Gastroesophageal sphincter (tissue), 4 donors: ENCODE measurements at places on chromosomes 4 and X. TPM values are rescaled to one million over a fixed set of nuclear protein-coding genes. Genes with fewer than 3 reads are reported as not detected.
A peak's percentile ranks its signal among the peaks of the same experiment; 100 is the strongest.

GRCh38 chr4:76276813-76277212, 25.3 kb downstream of the FAM47E start:
- no peak for ATAC-seq

UGT2B15 gene
- total RNA-seq: not detected

GRCh38 chrX:3268829-3269228, 77.6 kb downstream of the MXRA5 start:
- ATAC-seq: no peak

DKK2 gene
- total RNA-seq: not detected

TIGD4 gene
- total RNA-seq: 0.31 TPM

DNA sequence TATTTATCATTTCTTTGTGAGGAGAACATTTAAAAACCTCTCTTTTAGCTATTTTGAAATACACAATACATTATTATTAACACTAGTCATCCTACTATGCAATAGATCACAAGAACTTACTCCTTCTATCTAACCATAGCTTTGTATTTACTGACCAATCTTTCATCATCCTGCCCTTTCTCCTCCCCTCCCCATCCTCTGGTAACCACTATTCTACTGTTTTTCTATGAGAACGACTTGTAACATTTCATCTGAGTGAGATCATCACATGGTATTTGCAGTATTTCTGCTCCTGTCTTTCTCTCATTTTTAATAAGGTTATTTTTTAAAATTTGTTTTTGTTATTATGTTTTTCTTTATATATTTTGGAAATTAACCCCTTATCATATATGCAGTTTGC, 331.8 kb downstream of the TEX13C start:
- no peak for ATAC-seq

DNA sequence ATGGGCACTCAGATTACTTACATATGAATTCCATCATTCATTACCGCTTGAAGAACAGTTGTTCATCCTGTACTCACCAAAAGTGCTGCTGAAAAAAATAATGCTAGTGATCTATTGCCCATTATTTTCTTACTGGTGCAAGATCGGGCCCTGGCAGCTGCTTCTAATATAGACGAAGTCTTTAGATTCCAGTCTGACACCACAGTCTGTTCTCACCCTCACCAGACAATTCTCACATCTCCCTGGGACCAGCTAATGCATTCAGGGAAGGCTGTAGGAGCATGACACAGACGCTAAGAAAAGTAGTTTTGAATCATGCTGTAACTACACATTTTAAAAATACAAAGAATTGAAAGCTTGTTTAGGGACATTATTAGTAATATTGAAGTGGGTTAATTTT, 13.8 kb downstream of the GEMIN8 start:
- no peak for ATAC-seq

GRCh38 chr4:21205821-21206531, 505.7 kb downstream of the PACRGL start:
- no peak for ATAC-seq

CSN3 gene
- not detected for total RNA-seq

GRCh38 chr4:125317525-125317877, 2.7 kb downstream of the FAT4 start:
- no peak for ATAC-seq

PPID gene
- total RNA-seq: 27.5 TPM

DCUN1D4 gene
- 81.9 TPM for total RNA-seq

DNA sequence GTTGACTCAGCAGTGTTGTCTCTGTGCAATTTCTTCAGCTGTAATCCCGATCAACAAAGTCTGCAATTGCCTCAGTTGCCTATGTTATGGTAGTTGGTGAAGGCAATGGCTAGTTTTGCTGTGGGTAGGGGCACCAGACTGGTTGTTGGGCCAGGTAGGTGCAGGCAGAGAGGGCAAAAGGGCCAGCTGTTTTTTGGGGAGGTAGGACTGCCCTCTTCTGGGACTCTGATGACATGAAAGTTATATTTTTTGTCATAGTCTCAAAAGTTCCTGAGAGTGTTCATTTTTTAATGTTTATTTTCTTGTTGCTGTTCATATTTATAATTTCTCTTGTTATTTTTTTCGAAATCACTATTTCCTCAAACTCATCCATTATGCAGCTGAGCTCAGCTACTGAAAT, 25.1 kb downstream of the DCAF12L2 start:
- no peak for ATAC-seq

XAGE1A gene
- not detected for total RNA-seq

DNA sequence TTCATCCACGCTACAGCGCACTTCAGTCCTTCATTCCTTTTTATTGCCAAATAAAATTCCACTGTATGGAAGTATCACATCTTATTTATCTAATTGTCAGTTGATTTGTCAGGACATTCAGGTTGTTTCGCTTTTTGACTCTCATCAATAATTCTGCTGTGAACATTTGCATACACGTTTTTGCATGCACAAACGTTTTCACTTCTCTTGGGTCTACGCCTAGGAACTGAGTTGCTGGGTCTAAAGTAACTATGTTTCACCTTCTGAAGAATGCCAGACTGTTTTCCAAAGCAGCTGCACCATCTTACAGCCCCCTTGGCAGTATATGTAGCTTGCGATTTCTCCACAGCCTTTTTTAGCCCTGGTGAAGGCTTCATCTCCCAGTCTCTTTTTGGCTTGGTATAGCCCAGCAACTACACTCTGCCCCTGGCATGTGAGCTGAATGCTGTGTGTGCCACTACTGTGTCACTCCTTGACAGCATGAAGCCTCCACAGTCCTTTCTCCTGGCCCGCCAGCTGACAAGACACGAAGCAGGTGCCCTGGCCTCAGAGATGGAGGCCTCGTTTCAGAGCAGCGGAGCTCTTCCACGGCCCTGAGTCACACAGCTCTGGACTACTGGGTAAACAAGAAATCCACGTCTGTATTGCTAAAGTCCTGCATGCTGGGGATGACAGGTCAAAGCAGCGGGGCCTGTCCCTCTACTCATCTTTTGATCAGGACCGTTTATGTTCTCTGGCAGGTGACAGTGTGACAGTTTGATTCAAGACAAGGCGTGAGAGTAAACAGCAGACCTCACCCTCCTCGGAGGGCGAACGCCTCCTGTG, 75.5 kb downstream of the NSUN7 start:
- ATAC-seq: no peak

GRCh38 chr4:121822796-121823504, 733 bp downstream of the CCNA2 start:
- ATAC-seq: no peak

CNGA2 gene
- total RNA-seq: not detected

PALLD gene
- total RNA-seq: 2,270 TPM

GPR119 gene
- total RNA-seq: not detected

GRCh38 chrX:44227991-44228390, 115.5 kb downstream of the EFHC2 start:
- no peak for ATAC-seq

GRCh38 chr4:87863486-87863885, 30.7 kb downstream of the MEPE start:
- ATAC-seq: no peak

DNA sequence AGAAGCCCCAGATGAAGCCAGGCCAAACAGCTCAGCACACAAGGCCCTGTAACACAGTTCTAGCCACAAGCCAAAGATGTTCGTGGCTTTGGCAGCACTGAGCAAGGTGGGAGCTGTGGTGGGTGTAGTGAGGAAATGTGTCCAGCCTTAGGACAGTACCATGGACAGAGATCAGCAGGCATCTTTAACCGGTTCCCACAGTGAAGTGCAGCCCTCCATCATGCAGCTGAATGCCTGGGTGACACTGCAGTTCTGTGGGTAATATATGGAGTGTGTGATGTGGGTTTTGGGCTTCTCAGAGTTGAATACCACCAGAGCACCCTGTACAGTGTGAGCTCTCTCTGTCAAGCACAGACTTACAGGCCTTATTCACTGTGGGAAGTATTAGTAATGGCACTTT, 6.0 kb upstream of the NEXMIF start:
- no peak for ATAC-seq

GLUD2 gene
- total RNA-seq: 2.2 TPM

DNA sequence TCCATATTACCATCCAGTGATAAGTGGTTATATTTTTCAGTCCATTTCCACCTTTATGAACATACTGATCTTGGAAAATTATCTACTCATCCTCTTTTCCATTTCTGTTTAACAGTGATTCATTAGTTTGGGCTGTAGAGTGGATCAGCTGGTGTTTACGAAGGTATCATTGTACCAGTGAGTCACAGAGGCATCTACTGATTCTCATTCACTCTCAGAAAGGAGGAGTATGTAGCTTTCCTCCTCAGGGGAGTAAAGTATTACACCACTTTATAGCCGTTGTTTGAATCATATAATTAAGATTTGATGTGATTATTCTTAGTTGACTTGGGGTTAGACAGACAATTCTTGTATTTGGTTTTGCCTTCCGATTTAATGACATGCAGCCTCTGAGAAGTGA, 74.7 kb downstream of the GALNT7 start:
- ATAC-seq: peak; percentile 62

GRCh38 chrX:672931-673330, 42.3 kb downstream of the SHOX start:
- no peak for ATAC-seq

- no peak for ATAC-seq
These were observed 56.8 kb downstream of the CD99L2 start for GRCh38 chrX:150841456-150842197.

DGKK gene
- total RNA-seq: 0.04 TPM

C1QTNF7 gene
- total RNA-seq: 21.1 TPM

GRCh38 chrX:12245650-12246645, 107.7 kb downstream of the FRMPD4 start:
- no peak for ATAC-seq

- ATAC-seq: no peak
These were observed 100.9 kb downstream of the AMELX start for GRCh38 chrX:11393949-11394654.

MSANTD1 gene
- total RNA-seq: 1.5 TPM

GSX2 gene
- total RNA-seq: not detected

NPY1R gene
- total RNA-seq: 4.4 TPM

- no peak for ATAC-seq
These were observed 381.0 kb downstream of the UNC5C start for GRCh38 chr4:95167805-95168204.

GDPD2 gene
- not detected for total RNA-seq

FAM9C gene
- not detected for total RNA-seq

- no peak for ATAC-seq
These were observed 59.7 kb downstream of the TNIP2 start for GRCh38 chr4:2696423-2696822.

DNA sequence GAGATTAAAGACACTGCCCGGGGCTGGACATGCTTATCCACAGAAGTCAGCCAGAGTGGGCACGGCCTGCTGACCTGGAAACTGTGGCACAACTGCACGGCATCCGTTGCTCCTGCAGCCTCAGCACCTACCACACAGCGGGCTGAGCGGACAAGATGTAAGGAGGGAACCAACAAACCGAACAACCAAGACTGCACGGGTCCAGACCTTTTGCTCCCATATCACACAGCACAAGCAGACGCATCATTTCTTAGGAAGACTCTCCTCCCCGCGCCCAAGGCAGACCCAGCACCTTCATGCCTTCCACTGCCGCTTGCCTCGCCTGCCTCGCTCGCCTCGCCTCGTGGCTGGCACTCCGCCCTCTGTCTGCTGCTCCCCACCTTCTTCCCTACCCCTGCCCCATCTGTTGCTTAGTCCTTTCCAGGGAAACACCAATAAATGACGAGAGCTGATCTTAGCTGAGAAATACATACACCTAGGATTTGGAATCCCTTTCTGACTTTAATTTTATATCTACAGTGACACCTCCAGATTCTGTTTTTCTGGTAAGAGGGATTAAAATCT, 79.0 kb downstream of the AFAP1 start:
- ATAC-seq: no peak

- peak; percentile 41 for ATAC-seq
These were observed 99.2 kb downstream of the PSAPL1 start for GRCh38 chr4:7335344-7336066.

GRCh38 chr4:48046059-48046458, 29.5 kb downstream of the NIPAL1 start:
- no peak for ATAC-seq

RBM41 gene
- total RNA-seq: 20.3 TPM

DNA sequence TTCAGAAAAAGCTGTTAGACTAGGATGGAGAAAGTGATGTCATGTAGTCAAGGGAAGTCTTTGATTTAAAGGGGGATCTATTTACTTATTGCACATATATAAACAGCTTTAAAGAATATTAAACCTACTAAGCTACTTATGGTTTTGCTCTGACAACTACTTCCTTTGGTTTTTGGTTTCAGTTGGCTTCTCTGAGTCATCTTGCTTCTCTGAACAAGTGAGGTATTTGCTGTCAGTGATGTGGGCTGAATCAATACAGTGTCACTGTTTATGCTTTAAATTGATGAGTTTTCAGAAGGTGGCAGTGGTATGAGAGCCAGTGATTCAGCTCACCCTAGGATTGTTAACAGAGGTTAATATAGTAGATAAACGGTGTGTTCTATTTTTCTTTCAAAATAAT, 75.1 kb downstream of the CEP44 start:
- no peak for ATAC-seq

DNA sequence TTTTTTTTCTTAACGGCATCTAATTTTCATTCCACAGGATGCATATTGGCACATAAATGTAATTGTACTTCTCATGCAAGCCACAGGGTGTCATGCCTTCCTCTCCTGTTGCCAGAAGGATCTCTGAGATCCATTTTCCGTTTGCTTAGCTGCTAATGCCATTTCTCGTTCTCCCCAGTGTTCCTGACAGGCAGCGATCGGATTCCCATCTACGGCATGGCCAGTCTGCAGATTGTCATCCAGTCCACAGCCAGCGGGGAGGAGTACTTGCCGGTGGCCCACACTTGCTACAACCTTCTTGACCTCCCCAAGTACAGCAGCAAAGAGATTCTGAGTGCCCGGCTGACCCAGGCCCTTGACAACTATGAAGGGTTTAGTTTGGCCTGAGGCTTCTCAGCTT, 8.9 kb upstream of the NAP1L5 start:
- ATAC-seq: peak; percentile 64

- ATAC-seq: peak; percentile 37
These were observed 1.0 kb downstream of the OTUD4 start for GRCh38 chr4:145179281-145179860.

DNA sequence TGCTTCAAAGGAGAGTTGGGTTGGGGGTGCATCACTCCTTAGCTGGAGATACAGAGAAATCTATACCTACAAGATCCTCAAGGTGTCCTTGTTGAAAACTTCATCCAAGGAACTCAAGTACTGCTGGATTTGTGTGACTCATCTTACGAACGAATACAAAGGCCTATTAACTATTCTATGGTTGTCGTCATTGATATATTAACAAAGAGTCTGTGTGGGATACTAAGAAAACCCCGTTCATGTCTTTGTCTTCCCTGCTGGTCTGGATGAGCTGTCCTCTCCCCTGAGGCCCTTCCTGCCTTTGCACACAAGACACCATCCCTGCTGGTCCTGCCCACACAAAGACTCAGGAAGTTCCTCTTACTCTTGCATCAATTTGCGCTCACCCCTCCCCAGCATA, 54.9 kb upstream of the IRF2 start:
- no peak for ATAC-seq

SMAD1 gene
- total RNA-seq: 31.8 TPM

GRCh38 chr4:113645771-113646441, 115.6 kb downstream of the CAMK2D start:
- no peak for ATAC-seq
